ENCODE measurements at places on chromosomes 6 and 20.

- no peak for DNase-seq
Observed at GRCh38 chr6:147238164-147238563, 33.9 kb downstream of the STXBP5 start.

DNA sequence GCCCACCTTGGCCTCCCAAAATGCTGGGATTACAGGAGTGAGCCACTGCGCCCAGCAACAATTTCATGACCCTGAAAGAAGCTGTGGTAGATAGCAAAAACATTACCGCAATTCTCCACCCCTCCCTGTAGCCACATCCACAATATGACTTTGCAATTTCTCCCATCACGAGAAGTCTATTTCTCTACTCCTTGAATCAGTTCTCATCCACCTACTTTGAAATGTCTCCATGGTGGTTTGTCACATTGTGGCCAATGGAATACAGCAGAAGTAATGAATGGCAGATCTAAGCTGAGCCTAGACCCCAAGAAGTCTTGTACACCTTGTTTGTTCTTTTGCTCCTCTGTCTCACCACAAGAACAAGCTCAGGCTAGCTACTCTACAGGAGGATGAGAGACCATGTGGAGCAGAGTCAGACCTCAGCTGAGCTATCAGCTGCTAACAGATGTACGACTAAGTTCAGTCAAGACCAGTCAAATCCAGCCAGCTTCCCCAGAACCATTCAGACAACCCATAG is 6.3 kb downstream of the OXT start:
- DNase-seq = no peak

DNA sequence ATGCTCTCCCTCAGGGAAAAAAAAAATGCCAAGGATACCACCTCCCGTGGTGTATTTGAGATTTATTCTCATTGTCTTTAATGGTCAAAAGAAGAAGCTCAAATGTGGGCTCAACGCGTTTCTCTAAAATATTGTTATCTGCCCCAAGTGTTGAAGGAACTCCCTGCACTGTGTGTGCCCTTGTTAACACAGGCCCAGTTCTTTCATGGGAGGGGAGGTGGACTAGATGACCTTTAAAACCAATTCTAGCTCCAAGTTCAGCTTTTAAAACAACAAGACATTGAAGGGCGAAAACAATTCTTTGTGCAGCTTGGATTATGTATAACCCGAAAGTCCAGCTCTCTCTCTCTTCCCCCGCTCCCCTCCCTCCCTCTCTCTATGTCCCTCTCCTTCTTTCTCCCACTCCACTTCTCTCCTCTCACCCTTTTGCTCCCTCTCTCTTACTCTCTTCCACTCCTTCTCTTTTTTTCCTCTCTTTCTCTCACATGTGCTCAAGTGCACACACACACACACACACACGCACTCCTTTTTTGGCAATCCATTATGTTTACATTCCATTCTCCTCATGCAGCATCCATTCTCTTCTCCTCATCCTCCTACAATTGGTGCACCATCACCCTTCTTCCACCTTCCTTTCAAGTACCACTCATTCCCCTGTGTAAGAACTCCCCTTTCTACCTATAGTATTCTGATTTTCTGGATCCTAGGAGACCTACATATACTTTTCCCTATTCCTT is 8.5 kb downstream of the HLA-DMB start:
- no peak for DNase-seq

DNA sequence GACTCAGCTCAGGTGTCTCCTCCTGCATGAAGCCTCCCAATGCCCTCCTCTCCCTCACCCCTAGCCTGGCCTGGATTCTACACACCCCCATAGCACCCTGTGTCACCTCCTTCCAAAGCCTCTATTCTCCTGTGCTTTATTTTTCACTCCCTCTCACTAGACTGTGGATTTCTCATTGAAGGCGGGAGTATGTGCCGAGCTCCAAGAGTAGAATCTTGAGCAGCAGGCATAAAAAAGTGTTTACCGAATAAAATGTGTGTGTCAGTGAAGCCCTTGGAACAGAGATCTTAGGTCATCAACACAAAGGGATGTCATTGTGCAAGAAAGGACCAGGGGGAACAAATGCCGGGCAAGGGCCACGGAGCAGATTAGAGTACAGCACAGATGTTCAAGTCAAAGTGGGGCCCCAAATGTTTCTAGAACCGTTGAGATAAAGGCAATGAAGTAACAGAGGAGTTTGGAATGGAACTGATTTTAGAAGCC is 106.1 kb upstream of the TMEM170B start:
- DNase-seq = no peak

DNA sequence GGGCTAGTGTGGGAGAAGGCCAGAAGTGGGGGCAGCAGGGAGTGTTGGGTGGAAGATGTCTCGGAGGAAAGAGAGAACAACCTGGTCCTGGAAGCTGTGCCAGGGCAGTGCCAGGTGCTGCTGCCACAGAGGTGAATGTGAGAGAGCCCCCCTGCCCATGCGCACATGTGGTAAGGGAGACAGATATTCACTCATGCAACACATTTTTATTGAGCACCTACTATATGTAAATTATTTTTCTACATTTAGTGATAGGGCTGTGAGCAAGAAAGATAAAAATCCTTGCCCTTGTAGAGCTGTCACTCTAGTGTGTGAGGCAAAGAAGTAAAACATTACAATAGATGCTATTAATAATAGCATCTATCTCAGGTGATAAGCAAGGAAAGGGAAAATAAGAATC is 471 bp downstream of the CLPSL1 start:
- no peak for DNase-seq

GRCh38 chr20:3673221-3674070 is 8.4 kb downstream of the ADAM33 start:
- no peak for DNase-seq

- no peak for DNase-seq
Observed at GRCh38 chr6:137493218-137494038, 766 bp downstream of the OLIG3 start.
